ENCODE measurements at places on chromosomes 12 and 14.

- DNase-seq, result no peak
These were observed 25.3 kb downstream of the C12orf75 start for GRCh38 chr12:105355752-105356151.

- no peak for DNase-seq
These were observed 292.9 kb upstream of the GRIP1 start for GRCh38 chr12:66971816-66972215.

GRCh38 chr14:55005071-55005470 is 21.8 kb downstream of the WDHD1 start:
- no peak for DNase-seq

- no peak for DNase-seq
These were observed 72.6 kb downstream of the BBS10 start for GRCh38 chr12:76275511-76276093.

DNA sequence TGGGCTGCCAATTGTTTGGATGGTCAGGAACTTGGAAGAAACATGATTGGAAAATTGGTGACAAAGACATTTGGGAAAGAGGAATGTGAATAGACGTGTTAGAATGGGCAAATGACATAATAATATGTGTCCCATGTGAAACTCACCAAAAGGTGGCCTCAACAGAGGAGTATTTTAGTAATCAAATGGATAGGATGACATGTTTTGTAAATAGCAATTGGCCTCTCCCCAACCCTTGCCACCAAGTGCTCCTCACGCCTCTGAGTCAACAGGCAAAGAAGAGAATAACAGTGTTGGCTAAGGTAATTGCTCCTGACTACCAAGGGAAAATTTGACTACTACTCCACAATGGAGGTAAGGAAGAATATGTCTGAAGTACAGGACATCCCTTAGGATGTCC is 81.4 kb downstream of the ATXN7L3B start:
- no peak for DNase-seq

DNA sequence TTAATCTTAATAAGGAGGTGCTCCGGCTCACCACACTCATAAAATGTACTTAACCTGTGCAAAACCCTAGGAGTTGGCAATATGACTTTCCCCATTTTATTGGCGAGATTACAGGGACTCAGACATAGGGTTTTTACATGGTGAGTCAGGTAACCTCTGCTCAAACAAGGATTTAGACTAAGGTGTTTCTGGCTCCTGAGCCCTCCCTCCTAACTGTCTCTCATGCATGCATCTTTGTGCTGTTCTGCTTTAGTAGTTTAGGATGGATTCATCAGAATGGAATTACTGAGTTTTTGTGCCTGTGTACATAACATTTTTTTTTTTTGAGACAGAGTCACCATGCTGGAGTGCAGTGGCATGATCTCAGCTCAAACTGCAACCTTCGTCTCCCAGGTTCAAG is 993.3 kb upstream of the TMEM132C start:
- no peak for DNase-seq

DNA sequence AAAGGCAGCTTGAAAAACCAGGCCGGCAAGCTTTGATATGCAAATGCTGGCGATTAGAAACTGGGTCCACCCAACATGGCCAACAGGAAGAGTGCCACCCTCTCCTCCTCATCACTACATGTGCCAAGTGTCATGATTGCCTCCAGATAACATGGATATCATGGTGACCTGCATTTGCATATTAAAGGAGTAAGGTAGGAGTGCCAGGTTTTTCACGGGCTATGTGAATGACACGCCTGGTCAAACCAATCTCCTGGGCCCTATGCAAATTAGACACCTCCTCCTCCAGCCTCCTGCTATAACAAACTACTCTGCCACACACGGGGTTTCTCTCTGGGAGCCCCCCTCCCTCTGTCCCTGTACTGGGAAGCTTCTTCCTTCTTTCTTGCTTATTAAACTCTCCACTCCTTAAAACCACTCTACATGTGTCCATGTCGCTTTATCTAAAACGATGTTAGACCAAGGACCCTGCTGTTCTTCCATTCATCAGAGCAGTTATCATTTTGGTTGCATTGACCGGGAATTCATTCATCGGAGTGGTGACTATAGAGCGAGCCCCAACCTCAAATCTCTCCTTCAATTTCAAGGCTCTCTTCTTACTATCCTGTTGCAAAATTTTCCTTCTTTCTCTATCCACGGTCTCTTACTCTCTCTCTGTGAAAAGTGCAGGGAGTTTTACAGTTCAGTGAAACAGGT is 27.5 kb downstream of the APOBEC1 start:
- no peak for DNase-seq

- DNase-seq, result no peak
These were observed 8.0 kb upstream of the CERS5 start for GRCh38 chr12:50174971-50175715.

DNA sequence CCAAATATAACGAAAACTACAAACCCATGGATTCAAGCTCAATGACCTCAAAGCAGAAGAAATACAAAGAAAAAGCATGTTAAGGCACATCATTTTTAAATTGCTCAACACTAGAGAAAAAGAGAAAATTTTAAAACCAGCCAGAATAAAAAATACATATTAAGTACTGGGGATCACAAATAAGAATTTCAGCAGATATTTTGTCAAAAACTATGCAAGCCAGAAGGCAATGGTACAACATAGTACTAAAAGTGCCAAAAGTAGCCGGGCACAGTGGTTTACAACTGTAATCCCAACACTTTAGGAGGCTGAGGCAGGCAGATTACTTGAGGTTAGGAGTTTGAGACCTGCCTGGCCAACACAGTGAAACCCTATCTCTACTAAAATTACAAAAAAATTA is 10.2 kb downstream of the SGPP1 start:
- no peak for DNase-seq

- no peak for DNase-seq
These were observed 49.4 kb downstream of the ABCC9 start for GRCh38 chr12:21891751-21892217.

- DNase-seq, result no peak
These were observed 1142.1 kb downstream of the FLRT2 start for GRCh38 chr14:86672080-86672479.

DNA sequence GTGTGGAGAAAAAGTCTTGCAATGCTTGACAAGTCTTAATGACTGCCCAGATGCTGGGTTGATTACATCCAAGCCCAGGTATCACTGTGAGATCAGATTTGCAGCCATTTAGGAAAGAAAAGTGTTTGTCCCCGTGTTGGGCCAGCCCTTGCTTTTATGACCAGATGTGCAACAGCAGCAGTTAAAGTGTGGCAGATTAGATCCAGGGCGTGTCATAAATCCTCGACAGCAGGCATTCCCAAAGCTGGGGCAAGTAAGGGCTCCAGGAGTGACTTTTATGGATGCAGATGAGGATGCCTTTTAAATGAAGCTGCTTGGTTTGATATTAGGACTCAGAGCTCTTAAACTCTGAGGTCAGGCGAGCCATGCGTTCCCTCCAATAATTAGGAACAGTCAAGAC is 1.7 kb downstream of the SMOC1 start:
- DNase-seq, result no peak

GRCh38 chr12:92029902-92030586 is 115.6 kb downstream of the BTG1 start:
- no peak for DNase-seq

DNA sequence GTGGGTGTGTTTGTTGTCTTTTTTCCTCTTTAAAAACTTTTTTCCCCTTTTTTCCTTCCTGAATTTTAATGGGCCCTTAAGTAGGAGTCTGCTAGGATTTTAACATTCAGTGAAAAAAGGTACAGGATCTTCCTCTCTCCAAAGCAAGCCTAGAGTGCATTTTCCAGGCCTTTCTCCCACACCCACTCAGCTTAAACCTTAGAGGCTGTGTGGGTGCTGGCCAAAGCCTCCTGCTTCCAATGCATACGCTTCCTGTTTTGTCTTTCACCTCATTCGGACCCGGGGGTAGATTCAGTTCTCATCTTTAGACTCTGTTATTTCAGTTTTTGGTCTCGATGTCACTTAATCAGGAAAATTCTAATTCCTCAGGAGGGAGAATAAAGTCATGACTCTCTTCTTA is 51.2 kb downstream of the TMEM30B start:
- no peak for DNase-seq

DNA sequence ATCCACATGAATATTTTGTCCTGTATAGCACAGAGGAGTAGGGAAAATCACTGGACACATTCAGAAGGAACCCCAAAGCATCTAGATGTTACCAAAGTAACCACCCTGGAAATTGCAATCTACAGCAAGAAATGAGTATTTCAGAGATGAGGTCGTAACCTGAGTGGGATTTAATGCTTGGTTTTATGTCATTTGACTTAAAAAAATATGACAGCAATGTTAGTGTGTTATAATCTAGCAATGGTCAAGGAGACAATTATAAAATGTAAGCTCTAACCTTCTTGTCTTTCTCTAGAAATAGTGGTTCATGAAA is 256.6 kb downstream of the NAV3 start:
- DNase-seq, result no peak

- DNase-seq, result no peak
These were observed 55.6 kb downstream of the NT5DC3 start for GRCh38 chr12:103785243-103786031.

GRCh38 chr12:41942354-41942753 is 202.3 kb downstream of the GXYLT1 start:
- DNase-seq, result no peak

GRCh38 chr12:63149909-63150712 is 890 bp downstream of the AVPR1A start:
- DNase-seq, result no peak

DNA sequence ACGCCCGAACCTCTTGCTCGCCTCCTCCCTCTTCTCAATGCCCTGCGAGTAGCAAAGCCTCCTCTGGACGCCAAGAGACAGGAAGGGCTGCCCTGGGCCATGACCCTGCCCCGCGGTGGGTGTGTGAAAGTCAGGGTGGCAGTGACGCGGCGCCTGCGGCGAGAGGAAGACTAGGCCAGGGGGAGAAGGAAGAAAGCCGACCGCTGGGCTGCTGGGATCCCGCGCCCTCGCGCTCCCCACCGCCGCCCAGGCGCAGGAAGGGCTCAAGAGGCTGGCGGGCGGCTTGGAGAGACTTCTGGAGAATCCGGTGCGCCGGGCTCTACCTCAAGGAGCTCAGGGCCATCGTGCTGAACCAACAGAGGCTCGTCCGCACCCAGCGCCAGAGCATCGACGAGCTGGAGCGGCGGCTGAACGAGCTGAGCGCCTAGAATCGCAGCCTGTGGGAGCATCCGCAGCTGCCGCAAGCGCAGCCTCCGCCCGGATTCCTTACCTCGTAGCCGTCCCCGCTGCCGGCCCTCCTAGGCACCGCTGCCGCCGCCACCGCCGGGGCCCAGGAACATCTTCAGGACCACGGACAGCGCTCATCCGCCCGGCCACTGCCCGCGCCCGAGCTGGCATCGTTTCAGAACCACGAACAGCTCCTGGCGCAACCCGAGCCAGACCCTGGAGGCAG is 105.0 kb upstream of the PRB2 start:
- peak; percentile 52 for DNase-seq

- no peak for DNase-seq
These were observed 447.6 kb upstream of the SEL1L start for GRCh38 chr14:81981307-81981675.

GRCh38 chr14:72619111-72619571 is 274.8 kb downstream of the DPF3 start:
- no peak for DNase-seq

DNA sequence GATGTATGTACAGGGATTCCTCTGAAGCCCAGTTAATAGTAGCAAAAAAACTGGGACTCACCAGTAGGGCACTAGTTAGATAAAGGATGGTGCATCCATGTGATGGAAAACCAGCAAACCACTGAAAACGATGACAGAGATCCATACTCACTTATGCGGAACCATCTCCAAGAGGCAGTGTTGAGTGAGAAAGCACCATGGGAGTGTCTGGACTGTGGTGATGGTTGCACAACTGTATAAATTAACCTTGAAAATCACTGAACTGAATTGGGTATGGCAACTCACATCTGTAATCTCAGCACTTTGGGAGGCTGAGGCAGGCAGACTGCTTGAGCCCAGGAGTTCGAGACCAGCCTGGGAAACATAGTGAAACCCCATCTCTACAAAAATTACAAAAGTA is 53.6 kb upstream of the ZFP36L1 start:
- DNase-seq, result no peak

DNA sequence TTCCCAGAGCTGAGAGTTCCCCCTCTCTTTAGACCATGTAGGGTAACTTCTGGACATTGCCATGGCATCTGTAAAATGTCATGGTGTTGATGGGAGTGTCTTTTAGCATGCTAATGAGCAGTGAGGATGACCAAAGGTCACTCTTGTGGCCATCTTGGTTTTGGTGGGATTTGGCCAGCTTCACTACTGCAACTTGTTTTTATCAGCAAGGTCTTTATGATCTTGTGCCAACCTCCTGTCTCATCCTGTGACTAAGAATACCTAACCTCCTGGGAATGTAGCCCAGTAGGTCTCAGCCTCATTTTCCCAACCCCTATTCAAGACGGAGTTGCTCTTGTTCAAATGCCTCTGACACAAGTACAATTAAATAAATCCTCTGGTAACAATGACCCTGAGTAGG is 244.4 kb downstream of the NEDD1 start:
- DNase-seq, result no peak

- DNase-seq, result no peak
These were observed 107.6 kb downstream of the PTCSC3 start for GRCh38 chr14:36068777-36069534.

DNA sequence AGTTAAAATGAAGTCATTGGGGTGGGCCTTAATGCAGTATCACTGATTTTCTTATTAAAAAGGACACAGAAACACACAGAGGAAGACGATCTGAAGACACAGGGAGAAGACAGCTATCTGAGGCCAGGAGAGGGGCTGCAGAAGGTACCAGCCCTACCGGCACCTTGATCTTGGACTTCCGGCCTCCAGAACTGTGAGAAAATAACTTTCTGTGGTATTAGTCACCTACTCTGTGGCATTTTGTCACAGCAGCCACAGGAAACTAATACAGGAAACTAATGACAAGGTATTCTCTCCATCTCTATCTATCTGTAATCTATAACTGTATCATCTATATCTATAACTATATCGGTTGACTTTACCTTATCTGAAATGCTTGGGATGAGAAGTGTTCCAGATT is 1149.5 kb downstream of the BCL11B start:
- no peak for DNase-seq

- DNase-seq, result no peak
These were observed 233.3 kb upstream of the FOXN3 start for GRCh38 chr14:89650077-89650978.

GRCh38 chr14:79781882-79782281 is 429.4 kb downstream of the DIO2 start:
- DNase-seq, result no peak

All from stimulated activated CD4-positive, alpha-beta T cell treated with anti-CD3 and anti-CD28 coated beads, Interleukin-15, amount 100 ng/mL, for 48 hours (primary cell).